ENCODE measurements at places on chromosomes 2 and 18. TPM values are rescaled to one million over a fixed set of nuclear protein-coding genes. Genes with fewer than 3 reads are reported as not detected.

DNA sequence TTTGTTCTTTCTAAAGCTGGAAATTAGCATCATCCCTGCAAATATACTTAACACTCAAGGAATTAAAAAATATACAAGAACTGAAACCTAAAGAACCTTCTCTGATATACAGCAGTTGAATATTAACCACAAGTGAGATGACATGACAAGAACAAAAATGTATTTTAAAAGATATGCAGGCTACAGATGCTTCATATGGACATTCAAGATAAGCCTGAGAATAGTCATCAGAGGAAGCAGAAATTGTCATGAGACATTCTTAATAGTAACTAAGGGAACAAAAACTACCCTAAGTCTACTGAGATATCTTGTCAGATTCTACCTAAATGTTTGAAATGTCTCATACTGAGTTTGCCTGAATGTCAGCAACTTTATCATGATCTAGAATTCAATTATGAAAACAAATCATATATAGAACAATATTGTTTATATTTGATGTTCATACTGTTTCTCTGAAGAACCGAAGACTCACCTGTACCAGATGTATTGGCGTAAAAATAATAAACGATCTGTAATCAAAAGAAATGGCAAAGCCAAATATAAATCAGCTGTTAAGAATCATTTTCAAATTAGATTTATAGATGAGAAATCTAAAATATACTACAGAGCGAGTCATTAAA is 4.7 kb downstream of the NBAS start:
- DNase-seq = no peak

DNA sequence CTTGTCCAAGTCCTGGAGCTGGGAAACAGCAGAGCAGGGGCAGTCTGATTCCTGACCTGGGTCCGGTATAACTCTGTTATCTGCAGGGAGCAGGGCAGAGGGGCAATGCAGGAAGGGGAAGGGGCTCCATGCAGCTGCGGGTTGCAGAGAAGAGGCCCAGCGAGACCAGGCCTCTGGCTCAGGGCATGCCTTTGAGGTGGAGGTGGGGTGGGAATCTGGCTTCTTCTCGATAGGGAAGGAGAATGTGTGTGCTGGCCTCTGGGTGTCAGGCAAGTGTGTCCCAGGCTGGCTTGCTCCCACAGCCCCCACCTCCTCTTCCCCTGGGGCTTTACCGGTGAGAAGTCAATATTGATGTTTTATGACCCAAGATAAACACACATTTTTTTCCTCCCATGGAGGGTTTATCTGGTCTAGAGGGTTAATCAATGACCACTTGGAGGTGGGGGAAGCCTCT is 187.1 kb upstream of the HAAO start:
- no peak for DNase-seq

DNA sequence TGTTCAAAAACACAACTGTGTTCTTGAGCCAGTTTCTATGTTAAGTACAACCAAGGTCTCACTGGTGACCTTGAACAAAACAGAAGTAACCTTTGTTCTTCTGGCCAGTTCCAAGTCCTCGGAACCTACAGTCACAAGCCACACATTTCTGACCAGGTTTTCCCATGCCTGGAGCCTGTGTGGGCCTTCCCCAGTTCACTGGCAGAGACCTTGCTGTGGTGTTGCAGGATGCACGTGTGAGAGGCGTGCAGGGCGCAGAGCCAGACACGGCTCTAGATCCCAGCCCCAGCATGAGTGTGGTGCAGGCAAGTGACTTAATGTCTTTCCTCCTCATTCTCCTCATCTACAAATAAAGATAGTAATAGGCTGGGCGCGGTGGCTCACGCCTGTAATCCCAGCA is 25.5 kb upstream of the EDAR start:
- DNase-seq = no peak

DNA sequence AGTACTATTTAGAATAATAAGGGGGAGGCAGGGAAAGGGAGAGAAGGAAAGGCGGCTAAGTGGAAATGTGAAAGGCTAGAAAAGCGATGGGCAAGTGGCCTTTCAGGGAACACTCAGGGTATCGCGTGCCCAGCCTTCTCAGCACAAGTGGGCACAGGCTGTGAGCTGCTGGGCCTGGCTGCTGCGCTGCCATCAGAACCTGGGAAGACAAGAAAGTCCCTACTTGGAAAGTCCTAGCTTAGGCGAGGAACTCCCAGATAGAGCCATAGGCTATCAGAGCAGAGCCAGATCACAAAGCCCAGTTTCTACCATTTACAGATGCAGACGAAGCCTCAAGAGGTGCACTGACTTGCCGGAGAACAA is 9.8 kb upstream of the FZD7 start:
- DNase-seq = no peak

GRCh38 chr18:23828426-23828825 is 139.2 kb downstream of the LAMA3 start:
- peak; percentile 89 for DNase-seq

DNA sequence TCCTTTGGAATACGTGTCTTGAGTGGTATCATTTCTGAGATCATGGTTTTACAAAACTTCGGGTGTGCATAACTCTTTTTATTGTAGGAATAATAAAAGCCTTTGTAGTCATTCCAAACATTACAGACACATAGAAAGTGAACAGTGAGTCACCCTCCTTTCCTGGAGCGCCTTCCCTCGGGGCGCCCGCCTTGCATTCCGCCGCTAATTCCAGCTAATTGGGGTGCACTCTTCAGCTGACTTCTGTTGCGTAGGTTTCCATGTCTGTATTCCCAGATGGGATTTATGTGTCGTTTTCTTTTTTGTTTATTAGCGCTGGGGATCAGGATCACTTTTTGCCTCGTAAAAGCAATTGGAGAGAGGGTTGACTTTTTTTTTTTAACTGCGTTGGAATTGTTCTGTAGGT is 18.7 kb downstream of the SH3BP4 start:
- peak; percentile 93 for DNase-seq

DNA sequence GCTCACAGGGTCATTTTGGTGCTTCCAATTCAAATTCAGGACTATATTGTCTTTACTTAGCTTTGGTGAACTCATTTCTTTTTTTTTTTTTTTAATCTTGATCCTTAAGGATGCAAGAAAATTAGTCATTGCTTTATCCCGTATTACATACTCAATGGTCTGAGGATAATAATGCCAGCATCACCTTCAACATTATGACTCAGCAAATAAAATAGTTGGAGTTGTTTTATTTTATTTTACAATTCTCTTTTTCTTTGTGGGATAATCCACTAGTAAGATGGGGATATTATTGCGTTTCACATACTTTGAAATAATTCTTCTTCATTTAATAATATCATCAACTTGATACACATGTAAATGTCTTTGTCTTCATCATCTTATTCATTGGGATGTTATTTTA is 954.9 kb upstream of the GYPC start:
- no peak for DNase-seq

The CROCC2 gene
- total RNA-seq = 0.12 TPM

The FN1 gene
- total RNA-seq = 3,699 TPM

The C1QL2 gene
- not detected for total RNA-seq

The NYAP2 gene
- total RNA-seq = not detected

The TDRD15 gene
- not detected for total RNA-seq
